H9 (cell line): ENCODE measurements at places on chromosomes 1 and 21.

DNA sequence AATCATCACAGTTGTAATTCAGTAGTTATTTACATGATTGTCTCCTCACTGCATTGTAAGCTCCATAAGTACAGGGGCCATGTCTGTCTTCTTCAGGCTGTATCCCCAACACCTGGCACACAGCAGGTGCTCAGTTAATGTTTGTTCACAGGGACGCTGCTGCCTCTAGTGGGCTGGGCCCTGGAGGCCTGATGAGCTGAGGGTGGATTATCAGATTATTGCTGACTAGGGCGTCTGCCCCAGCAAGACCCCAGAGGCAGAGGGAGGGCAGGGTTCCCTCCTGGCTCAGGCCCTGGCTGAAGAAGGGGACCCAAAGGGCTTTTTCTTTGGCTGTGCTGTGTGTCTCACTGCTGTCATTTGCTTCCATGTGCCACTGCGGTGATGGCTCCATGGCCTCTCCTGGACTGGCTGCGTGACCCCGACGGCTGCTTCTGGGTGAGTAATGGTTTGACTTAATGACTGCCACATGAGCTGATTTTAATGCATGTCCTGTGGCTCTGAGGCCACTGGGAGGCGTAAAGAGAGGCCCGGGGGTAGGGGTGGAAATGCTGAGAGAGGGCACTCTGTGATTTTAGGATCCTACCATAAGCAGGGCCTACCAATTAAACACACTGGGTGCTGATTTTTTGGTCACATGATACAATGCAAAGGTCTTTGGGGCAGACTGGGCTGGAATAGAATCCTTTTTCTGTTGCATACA lies 20.8 kb upstream of the EPB41 start:
- peak; percentile 64 for DNase-seq

DNA sequence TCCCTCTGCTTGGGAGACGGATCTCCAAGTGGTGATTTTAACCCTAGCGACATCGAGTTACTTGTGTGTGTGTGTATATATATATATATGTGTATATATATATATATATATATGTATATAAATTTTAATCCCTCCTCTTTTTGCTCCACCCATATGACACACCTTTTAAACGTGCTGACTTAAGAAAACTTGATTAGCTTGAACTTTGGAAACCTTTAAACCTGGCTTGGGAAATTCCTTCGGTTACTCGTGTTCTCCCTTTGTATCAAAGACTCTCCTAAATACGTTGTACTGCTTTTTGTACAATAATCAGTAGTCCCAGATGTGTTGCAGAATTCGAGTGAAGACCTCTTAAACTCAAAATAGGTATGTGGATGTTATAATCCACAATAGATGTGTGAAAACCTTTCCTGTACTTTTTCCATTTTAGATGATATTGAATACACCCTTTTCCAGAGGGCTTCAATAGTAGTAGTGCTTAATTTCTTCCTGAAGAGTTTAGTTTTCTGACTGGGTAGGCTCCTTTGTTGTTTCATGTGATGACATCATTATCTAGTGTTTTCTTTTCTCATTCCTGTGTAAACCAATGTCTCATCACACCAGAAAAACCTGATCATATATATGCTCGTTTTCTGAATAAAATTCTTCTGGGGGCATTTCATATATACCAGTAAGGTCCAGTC lies 1.4 kb downstream of the RNF11 start:
- DNase-seq: no peak

DNA sequence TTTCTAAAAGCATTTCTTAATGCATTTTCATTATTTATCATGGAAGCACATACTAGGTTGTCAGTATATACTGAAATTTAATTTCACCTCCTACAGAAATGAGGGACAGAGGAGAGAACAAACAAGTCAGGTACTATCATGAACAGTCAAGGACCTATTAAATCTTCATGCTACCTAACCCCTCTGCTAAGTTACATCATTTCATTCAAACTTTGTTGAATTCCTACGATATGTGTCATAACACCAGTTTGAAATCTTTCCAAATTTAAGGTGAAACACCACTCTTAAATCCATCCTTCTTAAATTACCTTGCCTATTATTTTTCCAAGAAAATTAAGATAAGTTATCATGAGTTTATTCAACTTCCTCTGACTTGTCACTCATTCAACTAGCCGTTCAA lies 78.9 kb downstream of the DENND1B start:
- no peak for DNase-seq

- DNase-seq: no peak
Observed at GRCh38 chr1:197173571-197174507, 27.4 kb upstream of the ASPM start.

DNA sequence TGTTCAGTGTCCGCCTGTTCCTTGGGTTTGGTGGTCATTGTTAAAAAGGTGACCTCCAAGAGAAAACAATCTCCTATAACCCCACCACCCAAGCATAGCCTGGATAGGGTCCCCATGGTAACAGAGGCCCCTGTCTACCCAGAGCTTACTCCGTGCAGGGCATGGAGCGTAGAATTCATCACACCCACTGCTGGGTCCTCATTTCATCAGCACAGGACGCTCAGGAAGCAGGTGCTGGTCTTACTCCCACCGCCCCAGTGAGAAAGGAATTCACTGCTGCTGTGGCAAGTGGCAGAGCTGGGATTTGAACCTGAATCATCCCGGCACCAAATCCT lies 37.0 kb downstream of the ARHGEF10L start:
- no peak for DNase-seq

GRCh38 chr1:116318897-116319296 lies 54.1 kb upstream of the ATP1A1 start:
- no peak for DNase-seq

DNA sequence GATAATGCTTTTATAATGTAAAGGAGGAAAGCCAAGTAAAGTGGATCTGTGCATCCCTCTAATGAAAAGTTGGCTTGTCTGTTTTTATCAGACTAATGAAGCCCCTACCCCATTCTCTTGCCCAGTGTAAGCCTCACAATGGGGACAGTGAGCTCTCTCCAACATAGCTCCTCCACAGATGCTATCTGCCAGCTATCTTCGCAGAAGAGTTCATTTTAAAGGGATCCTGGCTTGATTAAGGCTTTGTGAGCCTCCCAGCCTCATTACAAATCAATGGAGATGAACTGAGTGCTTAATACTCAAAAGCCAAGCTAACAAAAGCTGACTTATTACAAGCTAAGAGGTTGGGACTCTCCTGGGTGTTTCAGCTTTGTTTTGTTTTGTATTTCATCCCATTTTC lies 514.7 kb downstream of the NUF2 start:
- no peak for DNase-seq

DNA sequence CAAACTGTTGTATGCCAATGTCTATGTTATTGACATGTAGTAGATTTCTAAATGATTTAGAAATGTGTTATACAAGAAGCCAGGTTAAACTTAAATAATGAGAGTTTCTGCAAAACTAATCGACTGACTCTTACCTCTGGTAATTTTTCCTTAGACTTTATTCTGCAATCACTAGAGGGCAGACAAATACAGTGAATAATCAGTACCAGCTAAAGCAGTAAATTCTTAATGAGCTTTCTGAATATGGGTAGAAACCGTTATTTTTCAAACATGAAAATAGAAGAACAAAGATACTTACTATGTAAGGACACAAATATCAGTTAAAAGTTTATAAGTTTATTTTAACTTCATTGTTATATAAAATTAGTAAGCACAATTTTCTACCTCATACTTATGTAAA lies 97.9 kb upstream of the RGS1 start:
- DNase-seq: no peak

DNA sequence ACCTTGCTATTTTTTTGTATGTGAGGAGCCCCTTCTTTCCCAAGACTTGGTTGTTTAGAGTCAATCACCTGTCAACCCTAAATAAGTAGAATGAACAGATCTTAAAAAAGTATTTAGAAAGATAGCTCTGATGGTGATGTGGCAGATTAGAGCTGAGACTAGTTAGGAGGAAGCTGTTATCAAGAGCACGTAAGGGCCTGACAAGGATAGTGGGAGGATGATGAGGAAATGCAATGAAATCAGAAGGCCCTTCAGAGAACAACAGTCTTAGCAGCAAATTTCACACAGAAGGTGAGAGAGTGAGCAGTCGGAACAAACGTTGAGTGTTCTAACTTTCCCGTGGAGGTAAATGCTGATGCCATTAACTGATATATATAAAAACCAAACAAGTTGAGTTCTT lies 15.9 kb upstream of the S1PR1 start:
- DNase-seq: no peak

GRCh38 chr21:29506947-29507346 lies 208.2 kb downstream of the BACH1 start:
- no peak for DNase-seq

DNA sequence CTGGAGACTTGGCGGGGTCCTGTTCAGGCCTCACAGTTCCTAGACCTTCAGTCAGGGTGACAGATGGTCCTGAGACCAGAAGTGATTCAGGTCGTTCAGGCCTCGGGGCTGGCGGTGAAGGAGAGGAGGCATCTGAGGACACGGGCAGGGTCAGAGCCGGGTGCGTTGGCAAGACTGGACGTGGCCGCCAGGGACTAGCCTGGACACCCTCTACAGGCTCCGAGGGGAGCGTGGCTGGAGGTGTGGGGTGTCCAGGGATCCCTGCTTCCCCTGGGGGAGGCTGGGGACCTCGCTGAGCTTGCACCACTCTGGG lies 64.0 kb upstream of the TARDBP start:
- no peak for DNase-seq

DNA sequence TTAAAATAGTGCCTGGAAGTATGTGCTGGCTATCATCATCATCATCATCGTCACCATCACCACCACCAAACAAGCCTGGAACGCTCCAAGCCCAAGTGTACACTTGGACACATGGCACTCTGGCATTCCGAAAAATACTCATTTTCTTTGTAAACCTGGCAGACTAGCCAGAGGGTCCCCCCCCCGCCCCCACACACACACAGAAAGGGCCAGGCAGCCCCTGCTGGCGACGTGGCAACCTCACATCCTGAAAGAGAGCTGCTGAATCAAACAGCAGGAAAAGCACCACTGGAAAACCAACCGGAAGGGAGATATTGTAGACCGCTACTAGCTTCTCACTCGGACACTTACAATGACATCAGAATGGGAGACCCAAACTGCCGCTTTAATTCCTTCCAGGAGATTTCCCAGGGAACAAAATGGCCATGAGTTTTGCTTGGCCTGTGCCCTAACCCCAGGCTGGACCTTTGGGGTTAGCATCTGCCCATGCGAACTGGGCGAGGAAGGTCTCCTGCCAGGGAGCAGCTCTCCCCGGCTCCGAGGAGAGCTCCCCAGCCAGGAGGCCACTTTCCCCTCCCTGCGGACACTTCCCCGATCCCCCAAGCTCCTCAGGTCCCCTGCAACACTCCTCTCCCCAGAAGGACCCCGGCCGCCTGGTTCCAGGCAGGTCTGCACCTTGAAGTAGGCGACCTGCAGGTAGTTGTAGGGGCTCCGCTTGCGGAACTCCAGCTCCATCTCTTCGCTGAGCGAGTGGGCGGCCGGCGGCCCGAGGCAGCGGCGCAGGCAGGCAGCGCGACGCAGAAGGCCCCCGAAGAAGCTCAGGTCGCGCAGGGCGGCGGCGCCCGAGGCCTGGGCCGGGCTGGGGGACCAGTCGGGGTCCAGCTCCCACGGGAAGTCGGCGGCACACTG lies 742 bp downstream of the P3H1 start:
- DNase-seq: peak; percentile 62

GRCh38 chr1:46449223-46450159 lies 40.1 kb upstream of the DMBX1 start:
- DNase-seq: no peak

DNA sequence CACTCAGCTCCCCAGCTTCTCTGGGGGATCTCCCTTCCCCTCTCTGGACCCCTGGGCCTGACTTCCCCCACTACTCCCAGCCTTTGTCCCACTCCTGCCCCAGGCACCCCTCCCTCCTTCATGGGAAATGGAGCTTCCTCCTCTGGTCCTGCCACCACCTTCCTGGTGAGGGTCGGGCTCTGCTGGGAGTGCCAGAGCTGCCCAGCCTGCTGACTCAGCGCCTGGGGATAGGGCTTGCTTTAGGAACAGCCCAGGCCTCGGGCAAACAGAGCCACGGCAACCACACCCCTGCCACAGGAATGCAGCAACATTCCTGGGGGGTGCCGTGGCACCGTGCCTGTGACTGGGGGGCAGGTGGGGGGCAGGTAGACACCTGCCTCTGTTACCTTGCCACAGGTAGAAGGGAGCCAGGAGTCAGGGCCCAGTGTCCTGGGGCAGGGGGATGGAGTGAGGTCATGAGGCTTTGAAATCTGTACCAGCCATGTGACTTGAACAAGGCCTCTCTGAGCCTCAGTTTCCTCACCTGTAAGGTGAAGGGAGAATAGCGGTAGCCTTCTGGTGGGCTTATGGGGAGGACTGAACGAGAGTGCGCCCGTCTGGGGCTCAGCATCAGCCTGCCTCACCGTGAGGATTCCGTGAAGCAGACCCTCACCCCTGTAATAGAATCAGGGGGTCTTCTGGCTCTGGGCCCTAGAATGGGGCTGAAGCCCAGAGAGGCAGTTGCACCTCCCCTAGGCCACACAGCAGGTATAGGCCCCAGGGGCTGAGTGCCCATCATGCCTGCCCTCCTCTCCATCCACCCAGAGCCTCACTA lies 17.8 kb upstream of the EPHA2 start:
- peak; percentile 54 for DNase-seq

DNA sequence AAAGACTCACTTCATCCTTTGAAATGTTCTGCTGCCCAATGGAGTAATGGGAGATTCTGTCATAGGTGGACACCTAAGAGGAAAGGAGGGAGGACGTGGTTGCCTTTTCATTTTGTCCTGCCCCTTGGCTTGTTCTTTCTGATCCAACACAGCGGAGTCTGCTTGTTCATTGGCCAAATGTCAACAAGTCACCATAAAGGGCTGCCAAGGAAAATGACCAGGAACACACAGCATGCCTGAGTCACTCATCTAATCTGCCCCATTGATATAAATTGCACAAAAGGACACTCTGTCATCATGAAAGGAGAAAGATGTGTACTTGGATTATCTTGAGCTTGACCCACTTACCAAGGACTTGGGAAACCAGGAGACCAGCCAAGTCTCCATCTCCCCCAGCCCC lies 422.9 kb downstream of the SETD4 start:
- DNase-seq: no peak

DNA sequence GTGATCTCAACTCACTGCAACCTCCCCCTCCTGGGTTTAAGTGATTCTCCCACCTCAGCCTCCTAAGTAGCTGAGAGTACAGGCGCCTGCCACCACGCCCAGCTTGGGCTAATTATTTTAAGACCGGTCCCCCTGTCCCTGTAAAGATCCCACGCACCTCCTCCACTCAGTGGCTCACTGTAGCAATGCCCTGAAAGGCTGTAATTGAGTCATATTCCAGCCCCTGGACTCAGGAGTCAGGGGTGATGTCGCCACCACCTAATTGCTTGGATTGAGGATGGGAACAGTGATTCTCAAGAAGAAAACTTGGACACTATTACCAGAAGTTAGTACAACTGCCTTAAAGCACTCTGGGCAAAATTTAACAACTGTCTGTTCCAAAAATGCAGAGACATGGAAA lies 3.1 kb upstream of the EDARADD start:
- no peak for DNase-seq
